Activated CD4-positive, alpha-beta T cell treated with anti-CD3 and anti-CD28 coated beads for 48 hours (primary cell): ENCODE measurements at places on chromosomes 12 and 14.

DNA sequence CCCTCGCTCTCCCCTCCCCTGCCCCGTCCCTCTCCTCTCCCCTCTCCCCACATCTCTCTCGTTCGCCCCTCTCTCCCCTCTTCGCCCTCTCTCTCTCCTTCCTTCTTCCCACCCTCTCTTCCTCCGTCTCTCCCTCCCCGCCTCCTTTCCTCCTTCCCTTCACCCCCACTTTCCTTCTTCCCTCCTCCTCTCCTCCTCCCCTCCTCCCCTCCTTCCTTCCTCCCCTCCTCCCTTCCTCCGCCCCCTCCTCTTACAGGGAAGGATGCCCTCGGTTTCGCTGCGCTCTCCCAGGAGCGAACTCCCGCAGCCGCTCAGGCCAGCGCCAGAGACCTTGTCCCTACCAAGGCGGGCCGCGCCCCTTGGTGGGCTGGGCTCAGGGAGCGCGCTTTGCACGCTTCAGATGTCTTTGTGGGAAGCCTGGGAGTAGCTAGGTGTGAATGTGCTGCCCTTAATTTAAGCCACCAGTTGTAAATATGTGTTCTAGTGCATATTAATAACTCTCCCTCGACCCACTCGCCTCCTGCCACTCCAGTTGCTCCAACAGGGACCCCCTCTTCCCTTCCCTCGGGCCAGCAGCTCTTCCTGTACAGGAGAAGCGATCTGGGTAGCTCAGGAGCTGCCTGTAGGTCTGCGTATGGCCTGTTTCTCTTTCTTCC lies 13.3 kb upstream of the MAP3K9 start:
- peak; percentile 24 for DNase-seq

- DNase-seq, result no peak
Measured at GRCh38 chr12:94219622-94220302, 71.4 kb downstream of the PLXNC1 start.

DNA sequence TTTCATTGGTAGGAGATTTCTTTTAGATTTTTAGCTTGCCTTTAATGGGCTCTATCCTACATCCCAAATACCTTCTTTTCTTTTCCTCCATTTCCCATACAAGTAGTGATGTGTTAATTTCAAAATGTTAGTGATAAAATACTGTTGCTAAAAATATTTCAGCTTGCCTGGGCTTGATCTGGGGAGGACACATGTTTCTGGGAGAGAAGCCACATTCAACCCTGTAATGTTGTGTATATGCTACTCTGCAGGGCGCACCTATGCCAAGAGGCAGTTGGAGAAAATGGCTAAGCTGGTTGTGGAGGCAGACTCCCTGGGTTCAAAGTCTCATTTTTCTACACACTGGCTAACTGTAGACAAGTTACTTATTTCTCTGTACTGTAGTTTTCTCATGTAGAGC lies 26.3 kb downstream of the FLRT2 start:
- DNase-seq, result no peak

- DNase-seq, result peak; percentile 68
Measured at GRCh38 chr14:76050797-76051392, 65.3 kb downstream of the IFT43 start.

DNA sequence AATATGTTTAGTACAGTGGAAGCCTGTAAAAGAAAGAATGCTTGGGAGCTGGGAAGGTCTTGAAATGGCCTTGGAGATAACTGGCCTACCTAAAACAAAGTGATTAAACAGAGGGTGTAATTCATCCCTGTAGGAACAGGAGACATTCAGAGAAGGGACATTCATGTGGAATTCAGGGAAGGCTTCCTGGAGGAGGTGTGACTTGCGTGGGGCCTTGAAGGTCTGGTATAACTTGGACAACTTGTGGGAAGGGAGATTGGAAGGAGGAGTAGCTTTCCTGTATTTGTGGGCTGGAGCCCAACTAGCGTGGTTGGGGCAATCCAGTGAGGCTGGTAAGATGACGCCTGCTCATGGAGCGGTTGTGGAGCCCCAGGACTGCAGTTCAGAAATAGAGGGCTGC lies 156.4 kb downstream of the AACS start:
- DNase-seq, result no peak

DNA sequence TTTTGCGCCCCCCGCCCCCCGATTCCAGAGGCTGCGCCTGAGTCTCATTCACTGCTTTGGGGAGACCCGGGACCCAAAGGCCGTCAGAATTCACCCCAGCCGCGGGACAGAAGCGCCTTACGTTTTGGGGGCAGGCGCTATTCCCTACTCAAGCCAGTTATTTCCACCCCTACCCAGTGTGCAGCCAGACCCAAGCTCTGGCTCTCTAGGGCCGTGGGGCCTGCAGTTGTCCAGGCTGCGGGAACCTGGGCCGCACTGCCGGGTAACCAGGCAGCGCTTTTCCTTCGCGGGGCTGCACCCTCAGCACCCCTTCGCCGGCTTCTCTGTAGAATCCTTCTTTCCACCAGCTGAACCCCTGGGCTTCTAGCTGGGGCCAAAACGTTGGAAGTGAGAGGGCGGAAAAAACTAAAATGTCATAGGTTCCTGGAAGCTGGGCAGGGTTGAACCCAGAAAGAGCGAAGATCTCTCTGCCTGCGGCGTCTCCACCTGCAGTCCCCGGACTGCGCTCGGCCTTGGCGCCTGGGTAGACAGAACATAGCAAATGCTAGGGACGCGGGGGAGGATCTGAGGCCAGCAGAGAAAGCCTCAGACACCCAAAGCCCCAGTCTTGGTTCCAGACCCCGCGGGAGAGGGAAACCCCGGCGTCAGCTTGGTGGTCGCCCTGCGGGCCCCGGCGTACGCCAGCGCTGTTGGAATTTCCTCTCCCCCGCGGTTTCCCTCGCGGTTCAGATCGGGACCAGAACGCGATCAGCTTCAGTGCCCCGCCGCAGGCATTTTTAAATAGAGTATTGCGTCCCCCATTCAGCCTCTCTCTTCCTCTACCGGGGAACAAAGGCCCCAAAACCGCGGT lies 18.3 kb downstream of the TBX3 start:
- no peak for DNase-seq

DNA sequence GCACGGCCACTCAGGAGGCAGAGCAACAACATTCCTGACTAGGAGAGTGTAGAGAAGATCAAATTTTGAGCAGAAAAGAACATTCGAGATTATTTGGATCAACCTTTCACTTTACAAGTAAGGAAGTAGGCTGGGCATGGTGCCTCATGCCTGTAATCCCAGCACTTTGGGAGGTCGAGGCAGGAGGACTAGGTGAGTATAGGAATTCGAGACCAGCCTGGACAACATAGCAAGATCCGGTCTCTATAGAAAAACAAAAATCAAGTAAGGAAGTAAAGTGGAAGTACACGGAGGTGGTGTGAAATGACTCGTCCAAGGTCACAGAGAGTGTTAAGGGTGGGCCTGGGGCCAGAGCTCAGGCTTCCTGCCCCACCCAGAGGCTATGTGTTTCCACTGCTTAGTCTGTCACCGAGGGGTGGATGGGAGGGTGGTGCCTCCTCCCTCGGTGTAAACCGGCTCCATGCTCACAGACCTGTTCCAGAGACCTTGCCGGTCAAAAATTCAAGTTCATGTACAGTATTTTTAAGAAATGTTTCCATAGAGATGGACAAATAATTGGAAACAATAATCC lies 51.9 kb downstream of the MAP1LC3B2 start:
- no peak for DNase-seq

GRCh38 chr14:67483579-67484285 lies 4.8 kb downstream of the TMEM229B start:
- DNase-seq, result no peak

DNA sequence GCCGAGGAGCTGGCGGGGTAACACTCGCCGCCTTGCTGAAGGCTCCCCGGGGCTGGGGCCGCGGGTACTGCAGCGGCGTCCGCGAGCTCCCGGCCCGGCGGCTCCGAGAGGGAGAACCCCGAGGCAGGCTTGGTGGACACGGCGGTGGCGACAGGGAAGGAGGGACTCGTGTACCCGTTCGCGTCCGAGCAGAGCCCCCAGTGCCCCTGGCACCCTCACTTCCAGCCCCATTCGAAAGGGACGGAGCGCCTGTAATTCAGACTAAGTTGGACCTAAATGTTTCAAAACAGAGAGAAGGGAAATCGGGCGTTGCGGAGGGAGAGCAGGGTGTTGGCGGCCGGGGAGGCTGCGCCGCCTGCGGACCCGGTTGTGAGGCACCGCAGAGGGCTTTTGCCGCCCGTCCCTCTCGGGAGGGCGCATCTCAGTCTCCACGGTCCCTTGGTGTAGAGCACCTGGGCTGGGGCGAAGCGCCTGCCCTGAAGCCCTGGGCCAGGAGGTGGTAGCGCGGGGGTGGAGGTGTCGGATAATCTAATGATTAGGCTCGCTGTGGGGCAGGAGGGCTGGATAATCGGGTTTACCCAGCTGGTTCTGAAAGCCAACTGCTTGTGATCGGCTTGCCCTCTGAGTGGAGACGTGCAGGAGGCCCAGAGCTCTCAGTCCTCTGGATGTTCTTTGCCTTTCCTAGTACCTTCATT lies 771 bp downstream of the DAAM1 start:
- peak; percentile 42 for DNase-seq

- no peak for DNase-seq
Measured at GRCh38 chr12:131044760-131045381, 91.2 kb downstream of the ADGRD1 start.

DNA sequence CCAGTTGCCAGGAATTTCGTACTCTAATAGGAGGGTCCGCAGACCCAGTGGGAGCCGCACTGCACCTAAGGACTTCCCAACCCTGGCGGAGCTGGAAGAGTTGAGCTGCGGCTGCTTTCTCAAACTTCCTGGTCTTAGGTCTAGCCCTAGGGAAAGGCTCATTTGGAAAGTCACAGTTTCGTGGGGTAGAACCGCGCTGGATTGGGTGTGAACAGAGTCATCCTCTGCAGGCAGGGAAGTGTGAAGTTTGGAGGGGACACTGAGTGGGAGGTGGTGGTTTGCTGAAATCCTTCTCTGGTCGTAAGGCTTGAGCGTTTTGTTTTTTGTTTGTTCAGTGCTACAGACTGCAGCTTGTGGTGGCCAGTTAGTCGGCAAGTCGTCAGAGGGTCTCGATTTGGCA lies 18.8 kb downstream of the PRKAB1 start:
- DNase-seq, result no peak

DNA sequence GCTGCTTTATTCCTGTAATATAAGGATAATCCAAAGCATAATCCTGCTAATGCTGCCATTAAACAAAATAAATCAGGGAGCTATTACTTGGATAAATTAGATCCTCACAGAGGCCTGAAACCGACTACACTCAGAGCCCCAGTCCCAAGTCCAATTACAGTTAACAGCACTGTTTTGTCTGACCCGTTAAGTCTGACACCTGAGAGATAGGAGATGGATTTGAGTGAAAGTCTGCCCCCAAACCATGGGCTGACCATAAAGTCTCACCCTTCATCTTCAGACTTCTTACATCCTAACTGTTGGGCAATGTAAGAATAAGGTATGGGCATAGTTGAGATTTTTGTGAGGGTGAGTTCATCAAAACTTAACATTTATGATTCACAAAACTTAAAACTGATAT lies 181.7 kb downstream of the PLCZ1 start:
- no peak for DNase-seq

- no peak for DNase-seq
Measured at GRCh38 chr14:100015251-100015655, 50.0 kb upstream of the EVL start.

- DNase-seq, result no peak
Measured at GRCh38 chr12:110122929-110123328, 1.2 kb upstream of the IFT81 start.
